ENCODE measurements at places on chromosomes 1 and 21. TPM values are rescaled to one million over a fixed set of nuclear protein-coding genes. Genes with fewer than 3 reads are reported as not detected.

Gene HUNK
- 6.7 TPM for total RNA-seq

Gene RGS13
- 4.9 TPM for total RNA-seq

Gene FAM229A
- 15.6 TPM for total RNA-seq

Gene C4BPB
- 11.9 TPM for total RNA-seq
